Upper lobe of right lung (tissue), 1 donor: ENCODE measurements at places on chromosomes 7 and 10. TPM values are rescaled to one million over a fixed set of nuclear protein-coding genes. Genes with fewer than 3 reads are reported as not detected.
A peak's percentile ranks its signal among the peaks of the same experiment; 100 is the strongest.

Gene PTER
- total RNA-seq = 18.1 TPM

Gene GPR26
- total RNA-seq = not detected

DNA sequence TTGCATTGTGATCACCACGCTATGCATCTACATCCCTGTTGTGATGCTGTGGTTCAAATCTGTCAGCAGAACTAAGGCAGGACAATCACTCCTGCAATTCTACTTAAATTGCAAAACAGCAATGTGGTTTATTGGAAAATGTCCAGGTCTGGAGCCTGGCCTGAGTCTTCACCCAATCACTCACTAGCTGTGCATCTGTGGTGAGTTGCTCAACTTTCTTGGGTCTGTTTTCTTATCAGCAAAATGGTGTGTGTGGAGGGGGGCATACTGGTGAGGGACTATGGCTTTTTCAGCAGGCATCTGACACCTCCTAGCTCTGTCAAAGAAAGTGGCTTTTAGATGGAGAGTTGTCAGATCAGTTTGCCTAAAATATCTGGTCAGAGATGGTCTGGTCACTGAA, 108.3 kb upstream of the FEZF1 start:
- no peak for DNase-seq

- no peak for DNase-seq
Measured at GRCh38 chr10:119818889-119819270, 53.8 kb downstream of the MCMBP start.

- DNase-seq = peak; percentile 48
Measured at GRCh38 chr10:131738396-131738735, 162.4 kb upstream of the PPP2R2D start.

GRCh38 chr7:41097501-41097900, 605.4 kb downstream of the INHBA start:
- DNase-seq = no peak

DNA sequence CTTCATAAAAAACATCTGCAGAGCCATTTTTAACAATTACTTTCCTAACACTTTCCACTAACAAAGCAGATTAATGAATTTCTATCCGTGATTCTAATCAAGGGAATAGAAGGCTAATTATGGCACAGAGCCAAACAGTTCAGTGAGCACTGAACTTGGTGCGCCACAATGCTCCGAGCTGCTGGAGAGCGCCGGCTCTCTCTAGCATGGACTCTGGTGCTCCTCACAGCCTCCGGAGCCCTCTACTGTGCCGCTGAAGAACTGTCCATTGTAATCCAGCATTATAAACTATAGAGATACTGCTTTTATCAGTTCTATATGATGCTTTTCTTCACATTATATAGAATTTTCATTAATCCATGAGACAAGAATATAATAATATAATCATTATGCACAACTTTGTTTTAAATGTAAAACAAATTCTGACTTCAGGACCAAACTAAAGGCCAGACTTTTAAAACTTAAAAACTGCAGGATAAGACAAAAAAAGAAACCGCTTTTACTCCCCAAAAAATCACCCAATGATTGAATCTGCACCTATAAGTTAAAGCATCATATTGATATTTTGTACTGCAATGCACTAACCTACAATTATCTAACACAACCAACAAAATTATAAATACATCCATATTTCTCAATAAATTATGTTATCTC, 123.6 kb downstream of the RNF32 start:
- peak; percentile 79 for DNase-seq
